ENCODE measurements at places on chromosomes 13 and 19. TPM values are rescaled to one million over a fixed set of nuclear protein-coding genes. Genes with fewer than 3 reads are reported as not detected.

- DNase-seq = no peak
Observed at GRCh38 chr19:51531349-51532315, at the start of gene SIGLEC6. SIGLEC6 (minus strand) TSS chr19:51531670; CDS start chr19:51531648, 22 bp downstream.

Gene ZNF135
- total RNA-seq = 2.8 TPM

- DNase-seq = no peak
Observed at GRCh38 chr19:55930996-55931515, 1.1 kb downstream of the NLRP13 start.

DNA sequence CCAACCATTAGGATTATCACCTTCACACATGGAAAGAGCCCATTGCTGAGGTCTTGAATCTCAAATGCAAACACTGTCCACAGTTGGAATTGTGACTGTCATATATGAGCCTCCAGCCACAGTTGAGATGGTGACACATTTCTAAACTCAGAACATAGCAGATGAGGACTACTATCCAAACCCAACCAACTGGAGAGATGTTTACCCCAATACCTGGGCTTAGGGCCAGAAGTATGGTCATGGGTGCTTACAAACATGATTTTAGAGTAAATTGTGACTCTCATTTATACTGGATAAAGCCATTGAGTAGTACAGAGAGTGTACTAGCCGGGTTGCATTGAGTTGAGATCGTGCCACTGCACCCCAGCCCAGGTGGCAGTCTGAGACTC, 14.0 kb upstream of the ZNF681 start:
- DNase-seq = no peak

- DNase-seq = no peak
Observed at GRCh38 chr19:19410553-19411550, 5.4 kb downstream of the GATAD2A start.

DNA sequence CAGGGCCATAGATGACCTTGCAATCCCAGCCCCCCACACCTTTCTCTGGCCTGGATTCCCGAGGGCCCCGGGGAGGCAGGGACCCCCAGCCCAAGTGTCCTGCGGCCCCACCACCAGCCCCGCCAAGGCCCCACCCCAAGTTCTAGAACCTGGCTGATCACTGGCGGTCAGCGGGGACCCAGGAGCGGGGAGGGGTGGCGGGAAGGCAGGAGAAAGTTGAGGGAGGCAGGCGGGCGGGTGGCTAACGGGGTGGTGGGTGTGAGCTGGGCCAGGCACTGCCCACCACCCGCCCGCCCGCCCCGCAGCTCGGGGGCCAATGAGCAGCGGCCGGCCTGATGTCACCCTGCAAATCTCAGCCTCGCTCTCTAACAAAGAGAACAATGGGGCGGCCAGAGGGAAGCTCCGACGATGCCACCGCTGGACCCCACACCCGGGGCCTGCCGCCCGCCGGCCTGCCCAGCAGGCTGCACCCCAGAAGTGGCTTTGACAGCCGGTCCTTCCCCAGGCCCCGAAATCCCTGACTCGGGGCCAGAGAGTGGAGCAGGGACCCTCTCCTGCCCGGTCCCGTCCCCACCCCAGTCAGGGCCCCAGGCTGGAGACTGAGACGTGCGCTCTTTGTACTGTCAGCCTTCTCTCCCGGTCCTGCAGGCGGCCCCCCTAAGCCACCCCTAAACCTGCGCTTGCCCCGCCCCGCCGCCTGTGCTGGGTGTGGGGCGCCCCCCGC, 1.6 kb downstream of the MEX3D start:
- peak; percentile 87 for DNase-seq

GRCh38 chr19:677201-677600, 1.0 kb downstream of the FSTL3 start:
- peak; percentile 69 for DNase-seq

DNA sequence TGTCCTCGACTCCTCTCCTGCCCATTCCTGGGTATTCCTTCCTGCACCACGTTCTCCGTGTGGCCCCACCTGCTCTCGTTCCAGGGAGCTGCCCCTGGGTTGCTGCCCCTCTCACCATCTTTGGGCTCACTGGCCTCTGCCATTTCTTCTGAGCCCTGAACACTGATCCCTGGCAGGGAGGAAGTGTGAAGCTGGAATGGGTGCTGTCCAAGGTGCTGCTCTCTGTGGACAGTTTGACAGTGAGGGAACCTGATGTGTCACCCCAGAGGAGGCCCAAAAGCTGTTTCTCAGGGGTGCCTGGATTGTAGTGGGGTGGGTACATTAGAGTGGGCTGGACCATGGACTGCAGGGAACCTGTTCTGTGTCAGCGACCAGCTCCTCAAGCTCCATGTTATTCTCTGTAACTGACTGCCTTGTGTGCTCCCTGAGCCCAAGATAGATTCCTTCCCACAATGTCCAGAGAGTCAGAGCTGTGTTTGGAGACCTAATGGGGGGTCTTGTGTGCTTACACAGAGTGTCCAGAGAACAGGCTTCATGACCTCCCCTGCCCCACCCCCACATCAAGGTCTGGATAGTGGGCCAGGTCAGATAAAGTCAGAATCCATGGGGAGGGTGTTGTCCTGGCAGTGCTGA, 7.2 kb upstream of the CEACAM8 start:
- peak; percentile 49 for DNase-seq

Gene DAPK3
- 113 TPM for total RNA-seq

Gene ZNF304
- total RNA-seq = 10.3 TPM

DNA sequence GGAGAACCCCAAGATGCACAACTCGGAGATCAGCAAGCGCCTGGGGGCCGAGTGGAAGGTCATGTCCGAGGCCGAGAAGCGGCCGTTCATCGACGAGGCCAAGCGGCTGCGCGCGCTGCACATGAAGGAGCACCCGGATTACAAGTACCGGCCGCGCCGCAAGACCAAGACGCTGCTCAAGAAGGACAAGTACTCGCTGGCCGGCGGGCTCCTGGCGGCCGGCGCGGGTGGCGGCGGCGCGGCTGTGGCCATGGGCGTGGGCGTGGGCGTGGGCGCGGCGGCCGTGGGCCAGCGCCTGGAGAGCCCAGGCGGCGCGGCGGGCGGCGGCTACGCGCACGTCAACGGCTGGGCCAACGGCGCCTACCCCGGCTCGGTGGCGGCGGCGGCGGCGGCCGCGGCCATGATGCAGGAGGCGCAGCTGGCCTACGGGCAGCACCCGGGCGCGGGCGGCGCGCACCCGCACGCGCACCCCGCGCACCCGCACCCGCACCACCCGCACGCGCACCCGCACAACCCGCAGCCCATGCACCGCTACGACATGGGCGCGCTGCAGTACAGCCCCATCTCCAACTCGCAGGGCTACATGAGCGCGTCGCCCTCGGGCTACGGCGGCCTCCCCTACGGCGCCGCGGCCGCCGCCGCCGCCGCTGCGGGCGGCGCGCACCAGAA, 1.1 kb downstream of the SOX1 start:
- DNase-seq = no peak

- peak; percentile 42 for DNase-seq
Observed at GRCh38 chr13:112709825-112710783, 20.3 kb downstream of the ATP11A start.

Gene IGFL1
- not detected for total RNA-seq

- no peak for DNase-seq
Observed at GRCh38 chr13:77449265-77449664, 86.2 kb upstream of the SCEL start.

DNA sequence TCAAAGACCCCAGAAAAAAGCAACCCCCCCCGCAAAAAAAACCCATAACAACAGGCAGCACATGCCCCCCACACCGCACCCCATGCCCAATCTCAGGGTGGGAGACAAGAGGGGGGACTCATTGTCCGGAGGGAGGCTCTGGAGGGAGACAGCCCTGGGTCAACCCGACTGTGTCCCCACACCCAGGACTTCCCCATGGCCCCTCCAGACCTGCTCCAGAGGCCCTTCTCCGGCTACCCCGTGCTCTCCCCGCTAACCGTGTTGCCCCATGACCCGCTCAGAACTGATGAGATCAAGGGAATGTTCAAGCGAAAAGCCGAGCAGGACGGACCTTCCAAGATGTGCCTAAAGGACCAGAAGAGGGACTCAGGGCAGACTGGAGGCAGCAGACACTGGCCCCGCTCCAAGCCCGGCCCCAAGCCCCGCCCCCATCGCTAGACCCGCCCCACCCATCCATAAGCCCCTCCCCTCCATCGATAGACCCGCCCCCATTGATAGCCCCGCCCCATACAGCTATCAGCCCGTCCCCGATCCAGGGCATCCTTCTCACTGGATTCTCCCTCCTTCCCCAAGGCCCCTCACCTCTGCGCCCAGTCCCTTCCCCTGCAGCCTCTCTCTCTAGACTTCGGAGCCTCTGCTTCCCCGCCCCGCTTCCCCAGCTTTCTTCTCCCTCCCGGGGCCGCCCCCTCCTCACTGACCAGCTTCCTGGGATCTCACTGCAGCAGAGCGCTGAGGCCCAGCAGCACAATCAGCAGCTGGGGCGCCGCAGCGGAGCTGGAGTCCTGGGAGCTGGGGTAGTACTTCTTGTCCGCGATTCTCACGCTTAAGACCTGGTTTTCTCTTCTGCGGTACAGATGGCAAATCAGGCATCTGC, 2.2 kb downstream of the BST2 start:
- DNase-seq = peak; percentile 34

DNA sequence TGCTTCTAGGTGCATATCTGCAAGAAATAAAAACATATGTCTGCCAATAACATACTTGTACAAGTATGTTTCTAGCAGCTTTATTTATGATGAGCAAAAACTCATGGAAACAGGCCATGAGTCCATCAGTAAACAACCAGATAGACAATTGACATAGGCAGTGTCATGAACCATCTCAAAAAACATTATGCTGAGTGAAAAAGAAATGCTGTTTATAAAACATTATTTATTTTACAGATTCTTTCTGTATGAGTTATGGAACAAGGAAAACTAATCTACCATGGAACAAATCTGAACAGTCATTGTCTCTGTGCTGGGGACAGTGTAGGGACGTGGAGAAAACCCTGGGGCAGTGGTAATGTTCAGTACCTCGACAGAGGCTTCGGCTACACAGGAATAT, 283.9 kb downstream of the UQCRFS1 start:
- no peak for DNase-seq

Gene ZNF497
- total RNA-seq = 0.65 TPM

Gene CYP2A6
- not detected for total RNA-seq

Gene ZNF583
- 5.8 TPM for total RNA-seq

DNA sequence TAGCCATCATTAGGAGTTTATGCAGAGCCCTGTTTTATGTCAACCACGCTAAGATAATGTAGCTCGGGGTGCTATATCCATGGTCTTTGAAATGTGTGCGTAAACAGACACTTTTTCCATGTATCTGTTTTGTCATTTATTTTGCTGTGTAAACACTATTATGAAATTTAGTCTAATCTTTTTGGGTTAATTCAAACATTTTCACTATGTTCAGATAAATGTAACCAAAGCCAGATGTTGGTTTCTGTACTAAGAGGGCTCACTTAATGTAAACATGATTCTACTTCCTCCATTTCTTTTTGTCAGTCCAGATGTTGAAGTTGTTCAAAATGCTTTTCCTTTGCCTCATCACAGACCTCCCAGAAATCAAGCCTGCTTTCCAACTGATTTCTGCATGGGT, 499.5 kb upstream of the GPC6 start:
- no peak for DNase-seq

- DNase-seq = no peak
Observed at GRCh38 chr13:47190696-47191305, 293.9 kb upstream of the HTR2A start.

GRCh38 chr13:65454403-65454802, 1775.7 kb downstream of the PCDH9 start:
- DNase-seq = no peak

GRCh38 chr13:114145256-114145655, 12.8 kb upstream of the RASA3 start:
- no peak for DNase-seq

GRCh38 chr19:29623726-29624488, 17.8 kb downstream of the POP4 start:
- DNase-seq = no peak

Gene TRPM4
- total RNA-seq = 9.5 TPM
